ENCODE measurements at places on chromosomes 3 and 15.

GRCh38 chr15:29698030-29698701 is 124.1 kb downstream of the TJP1 start:
- no peak for DNase-seq

DNA sequence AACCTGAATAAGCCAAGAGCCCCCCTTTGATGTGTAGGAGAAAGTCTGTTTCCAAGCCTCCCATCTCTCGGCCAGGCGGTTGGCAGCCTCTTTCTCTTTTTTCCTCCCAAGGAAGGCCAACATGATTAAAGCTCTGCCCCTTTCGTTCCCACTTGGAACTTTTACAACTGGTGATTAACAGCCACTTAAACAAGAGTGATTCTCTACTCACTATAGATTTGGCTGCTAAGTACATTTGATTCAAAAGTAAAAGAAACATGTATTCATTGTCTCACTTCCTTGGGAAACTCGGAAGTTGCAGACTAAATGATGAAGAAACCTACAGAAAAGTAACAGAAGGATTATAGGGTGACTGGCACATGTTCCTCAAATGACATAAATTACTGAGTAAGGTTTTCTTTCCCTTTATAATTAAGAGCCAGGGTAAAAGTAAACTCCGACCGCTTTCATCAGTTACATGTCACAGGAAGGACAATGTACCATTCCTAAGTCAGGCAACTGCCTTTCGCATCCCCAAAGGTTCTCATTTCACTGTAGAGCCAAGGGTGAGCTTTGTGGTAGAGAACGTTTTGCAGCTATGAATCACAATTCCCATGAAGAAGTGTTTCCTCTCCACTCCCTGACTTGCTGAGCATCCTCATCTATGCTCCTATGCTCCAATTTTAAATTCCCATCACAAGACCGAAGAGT is 72.7 kb downstream of the MB21D2 start:
- no peak for DNase-seq

GRCh38 chr15:86061581-86061980 is 18.1 kb upstream of the AGBL1 start:
- DNase-seq: no peak

- no peak for DNase-seq
These were observed 45.9 kb upstream of the ULK4 start for GRCh38 chr3:42007785-42008184.

GRCh38 chr3:61454801-61455200 is 106.6 kb upstream of the PTPRG start:
- no peak for DNase-seq
